NAMALWA (cell line): ENCODE measurements at places on chromosomes 11 and 22.

DNA sequence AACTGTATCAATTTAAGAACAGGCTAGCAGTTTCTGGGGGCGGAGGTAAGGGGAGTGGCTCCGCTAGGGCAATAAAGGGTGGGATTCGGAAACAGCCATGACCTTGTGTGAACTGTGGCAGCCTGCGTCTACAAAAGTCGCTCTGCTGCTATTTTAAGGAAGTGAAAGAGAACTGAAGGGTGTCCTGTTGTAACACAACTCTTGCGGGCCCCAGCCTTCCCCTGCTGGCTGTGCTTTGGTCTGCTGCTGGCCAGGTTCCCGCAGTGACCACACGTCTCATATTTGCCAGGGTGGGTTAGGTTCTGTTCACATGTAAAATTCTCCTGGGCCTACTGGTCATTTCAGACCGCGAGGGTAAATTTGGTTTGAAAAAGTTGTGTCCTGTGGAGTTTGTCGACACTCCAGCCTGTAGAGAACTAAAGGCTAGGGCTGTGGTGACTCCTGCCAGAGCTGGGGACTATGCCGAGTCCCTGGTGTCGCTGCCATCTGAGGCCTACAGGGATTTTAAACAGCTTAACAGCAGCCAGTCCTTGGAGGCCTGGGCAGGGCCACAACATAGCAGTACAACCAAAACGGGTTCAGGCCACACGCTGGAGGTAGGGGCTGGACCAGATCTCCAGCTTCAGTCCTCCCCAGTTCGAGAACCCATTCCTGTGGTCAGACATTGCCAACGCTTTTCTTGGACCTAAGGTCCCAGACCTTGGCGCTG is 1.1 kb upstream of the PPFIBP2 start:
- DNase-seq, result peak; percentile 93

DNA sequence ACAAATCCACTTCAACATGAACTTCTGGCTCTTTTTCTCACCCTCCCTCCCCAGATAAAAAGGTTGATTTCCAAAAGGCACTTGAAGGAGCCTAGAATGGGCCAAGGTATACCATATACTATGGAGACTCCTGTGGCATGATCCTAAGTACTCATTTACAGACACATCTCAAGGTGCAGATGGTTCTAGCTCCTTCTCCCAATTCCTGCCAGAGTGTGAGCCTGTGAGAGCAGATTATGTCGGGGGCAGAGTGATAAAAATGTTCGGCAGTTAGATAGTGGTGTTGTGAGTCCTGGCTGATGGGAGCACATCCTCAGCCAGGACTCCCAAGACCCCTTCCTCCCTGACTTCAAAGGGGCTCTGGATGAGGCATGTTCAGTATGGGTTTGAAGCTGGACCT is 8.2 kb upstream of the SEC14L3 start:
- no peak for DNase-seq

GRCh38 chr11:2987881-2988861 is 4.0 kb downstream of the NAP1L4 start:
- no peak for DNase-seq

DNA sequence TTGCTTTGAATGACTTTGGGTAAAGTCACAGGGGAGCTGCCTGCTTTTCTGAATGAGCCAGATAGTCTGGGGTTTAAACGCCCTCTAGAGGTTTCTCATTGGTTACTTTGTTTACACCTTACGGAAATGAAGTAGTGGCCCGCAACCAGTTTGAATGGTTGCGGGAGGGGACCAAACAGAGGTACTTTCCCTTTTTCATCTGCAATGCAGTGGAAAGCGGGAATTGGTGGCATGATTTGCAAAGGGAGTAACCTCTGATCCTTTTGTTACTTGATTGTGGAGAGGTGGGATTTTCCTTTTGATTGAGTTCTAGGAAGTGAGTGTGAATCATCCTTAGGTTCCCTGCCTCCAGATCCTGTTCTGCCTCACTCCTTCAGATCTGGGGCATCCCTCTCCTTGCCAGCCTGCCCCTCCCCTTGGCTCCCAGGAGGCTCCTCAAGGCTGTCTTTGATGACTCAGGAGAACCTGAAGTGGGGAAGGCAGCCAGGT is 15.9 kb upstream of the GLYATL1 start:
- DNase-seq, result peak; percentile 77

GRCh38 chr22:39266398-39267030 is 21.7 kb upstream of the PDGFB start:
- DNase-seq, result peak; percentile 21

GRCh38 chr11:134476435-134477021 is 64.5 kb upstream of the B3GAT1 start:
- no peak for DNase-seq

DNA sequence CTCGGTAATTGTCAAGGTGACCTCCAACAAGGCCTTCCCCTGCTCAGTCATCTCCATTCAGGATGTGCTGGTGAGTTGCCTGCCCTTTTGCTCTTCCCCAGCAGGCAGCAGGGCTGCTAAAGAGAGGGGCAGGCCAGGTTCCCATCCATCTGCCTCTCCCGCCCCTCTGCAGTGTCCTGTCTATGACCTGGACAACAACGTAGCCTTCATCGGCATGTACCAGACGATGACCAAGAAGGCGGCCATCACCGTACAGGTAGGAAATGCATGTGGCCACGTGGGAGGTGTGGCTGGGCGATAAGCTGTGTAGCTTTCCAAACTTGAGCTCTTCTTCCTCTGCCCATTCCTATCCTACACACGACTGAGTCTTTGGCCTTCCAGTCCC is 4.0 kb downstream of the SIDT2 start:
- DNase-seq, result no peak

- DNase-seq, result no peak
Observed at GRCh38 chr11:112248201-112248600, 12.5 kb downstream of the PLET1 start.

GRCh38 chr11:11628651-11629050 is 6.8 kb upstream of the GALNT18 start:
- no peak for DNase-seq

DNA sequence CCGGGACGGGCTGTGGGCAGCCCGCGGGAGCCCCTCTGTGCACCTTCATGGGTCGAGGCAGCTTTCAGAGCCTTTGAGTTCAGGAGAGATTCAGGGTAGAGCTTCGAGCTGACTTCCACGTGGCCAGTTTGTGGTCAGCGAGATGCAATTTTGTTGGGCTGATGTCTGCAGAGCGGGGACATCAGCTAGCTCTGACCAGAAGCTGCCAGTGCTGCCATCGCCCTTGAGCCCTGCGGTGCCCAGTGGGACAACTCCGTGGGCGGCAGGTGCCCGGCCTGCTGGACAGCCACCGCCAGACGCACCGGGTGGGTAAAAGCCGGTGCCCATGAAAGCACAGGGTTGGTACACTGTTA is 719 bp downstream of the TALDO1 start:
- DNase-seq, result no peak

DNA sequence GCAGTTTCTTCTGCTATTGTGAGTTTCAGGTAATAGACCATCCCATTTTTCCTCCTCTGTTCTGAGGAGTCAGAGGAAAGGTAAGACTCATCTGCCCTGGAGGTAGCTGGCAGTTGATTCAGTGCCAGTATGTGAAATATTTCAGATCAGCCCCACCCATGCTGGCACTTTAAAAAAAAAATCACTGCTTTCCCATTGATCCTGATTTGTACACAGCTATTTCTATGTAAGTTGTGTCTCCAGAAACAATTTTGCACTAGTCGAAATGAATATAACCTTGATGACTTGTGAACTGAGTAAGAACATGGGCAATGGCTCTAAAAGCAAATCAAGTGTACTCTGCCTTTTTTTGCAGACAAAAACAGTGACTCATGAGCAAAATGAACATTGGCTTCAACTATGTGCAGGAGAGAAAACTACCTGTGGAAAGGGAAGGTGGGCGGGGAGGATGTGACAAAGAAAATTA is 82.0 kb upstream of the OR5AK2 start:
- no peak for DNase-seq

DNA sequence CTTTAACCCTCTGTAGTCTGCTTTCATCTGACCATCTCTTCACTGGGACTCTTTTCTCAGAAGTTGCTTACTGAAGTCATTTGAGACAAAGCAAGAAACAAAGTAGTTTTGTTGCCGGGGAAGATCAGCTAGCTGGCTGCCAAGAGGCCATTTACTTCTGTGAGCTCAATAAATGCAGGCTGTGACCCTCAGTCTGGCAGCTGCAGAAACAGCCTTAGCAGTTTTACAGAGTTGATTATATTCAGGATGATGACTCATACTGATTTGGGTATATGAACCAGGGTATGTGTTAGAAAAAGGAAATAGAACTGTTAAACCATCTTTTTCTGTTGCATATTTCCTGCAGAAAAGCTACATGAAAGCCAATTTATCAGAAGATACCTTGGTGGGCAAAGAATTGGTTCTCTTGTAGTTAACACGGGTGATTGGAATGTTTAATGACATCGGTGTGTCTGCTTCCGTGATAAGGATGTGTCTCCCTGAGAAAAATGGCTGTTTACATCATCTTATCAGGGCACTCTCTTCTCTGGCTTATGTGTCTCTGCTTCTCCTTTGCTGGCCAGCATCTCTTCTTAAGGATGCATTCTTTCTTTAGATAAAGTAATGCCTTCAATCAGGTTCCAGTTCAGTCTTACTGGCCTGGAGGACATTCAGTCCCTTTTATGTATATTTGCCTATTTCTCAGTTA is 18.5 kb downstream of the FIBIN start:
- no peak for DNase-seq

DNA sequence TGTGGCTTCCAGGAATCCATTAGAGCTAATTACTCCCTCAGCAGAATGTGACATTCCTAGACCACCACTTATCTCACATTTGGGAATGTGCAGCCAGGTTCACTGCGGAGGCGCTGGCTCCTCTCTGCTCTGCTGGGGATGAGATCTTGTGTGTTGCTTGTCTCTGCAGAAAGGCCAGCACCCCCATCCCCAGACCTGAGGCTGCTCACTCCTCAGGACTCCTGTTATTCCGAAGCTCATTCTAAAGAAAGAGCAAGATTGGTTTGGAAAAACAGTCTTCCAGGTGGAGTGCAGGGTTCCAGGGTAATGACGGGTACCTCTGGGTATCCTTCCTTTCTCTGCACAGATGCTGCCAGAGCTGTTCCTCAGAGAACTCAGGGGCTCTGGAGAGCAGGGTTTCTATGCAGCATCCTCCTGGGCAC is 20.8 kb downstream of the RSPH14 start:
- no peak for DNase-seq

DNA sequence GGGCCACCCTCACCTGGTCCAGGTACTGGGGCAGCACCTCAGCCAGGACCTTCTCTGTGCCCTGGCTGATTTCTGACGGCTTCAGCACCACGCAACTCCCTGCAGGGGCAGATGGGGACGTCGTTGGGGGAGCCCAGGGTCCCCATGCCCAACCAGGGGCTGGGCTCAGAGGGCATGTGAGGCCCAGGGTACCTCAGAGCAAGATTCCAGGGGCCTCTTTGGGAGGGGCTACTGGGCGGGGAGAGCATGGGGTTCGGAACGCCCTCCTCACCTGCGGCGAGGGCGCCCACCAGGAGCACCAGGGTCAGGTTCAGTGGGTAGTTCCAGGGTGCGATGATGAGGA is 8.1 kb downstream of the ALDH3B2 start:
- no peak for DNase-seq

- no peak for DNase-seq
Observed at GRCh38 chr22:19799322-19800190, 39.0 kb downstream of the TBX1 start.

DNA sequence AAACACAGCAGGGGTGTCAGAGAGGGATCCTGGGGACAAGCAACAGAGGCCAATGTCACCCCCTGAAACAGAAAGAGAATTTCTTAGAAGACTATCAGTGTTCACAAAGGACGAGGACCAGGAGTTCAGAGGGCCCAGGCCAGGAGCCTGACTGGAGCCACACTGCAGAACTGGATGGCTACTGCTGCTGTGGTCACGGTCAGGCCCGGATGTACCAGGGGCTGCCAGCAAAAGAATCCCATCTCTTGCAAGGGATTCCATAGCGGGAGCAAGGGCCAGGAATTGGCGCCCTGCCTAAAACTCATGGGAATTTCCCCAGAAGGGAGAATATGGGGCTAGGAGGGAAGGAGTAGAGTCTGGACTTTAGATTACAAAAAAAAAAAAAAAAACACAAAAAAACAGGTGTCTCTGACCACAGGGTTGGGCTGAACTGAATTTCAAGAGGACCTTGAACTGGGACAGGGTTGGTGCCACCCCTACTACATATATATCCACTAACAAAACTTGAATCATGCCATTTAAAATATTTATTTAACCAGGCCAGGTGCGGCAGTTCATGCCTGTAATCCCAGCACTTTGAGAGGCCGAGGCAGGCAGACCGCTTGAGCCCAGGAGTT is 15.7 kb upstream of the KCTD14 start:
- no peak for DNase-seq
